ENCODE measurements at places on chromosomes 16 and 17.

DNA sequence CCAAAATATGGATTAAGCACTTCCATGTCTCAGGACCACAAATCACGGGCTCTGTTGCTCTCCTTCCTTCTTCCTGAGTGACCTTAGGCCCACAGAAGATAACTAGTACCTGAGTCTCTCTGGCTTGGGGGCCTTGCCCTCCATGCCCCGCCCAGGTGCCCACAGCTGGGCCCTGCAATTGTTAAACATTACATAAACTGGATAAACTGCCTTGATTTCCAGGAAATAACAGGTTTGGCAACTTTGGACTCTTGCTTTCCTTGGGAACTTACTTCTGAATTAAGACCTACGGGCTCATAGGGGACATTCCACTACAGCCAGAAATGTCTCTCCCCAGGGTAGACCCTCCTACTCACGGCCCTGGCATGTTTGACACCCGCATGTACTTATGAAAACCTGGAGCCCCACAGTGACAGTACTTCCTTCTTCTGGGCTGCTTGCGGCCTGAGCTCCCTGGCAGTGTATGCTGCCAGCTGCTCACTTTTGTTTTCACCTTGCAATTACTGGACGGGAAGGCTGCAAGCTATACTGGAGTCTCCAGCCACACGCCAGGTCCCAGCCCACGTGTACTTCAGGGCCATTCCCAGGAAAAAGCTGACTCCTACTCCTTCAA, 2.3 kb upstream of the UBALD2 start:
- DNase-seq: no peak

GRCh38 chr16:11675561-11676511, 7.6 kb downstream of the SNN start:
- DNase-seq: no peak

DNA sequence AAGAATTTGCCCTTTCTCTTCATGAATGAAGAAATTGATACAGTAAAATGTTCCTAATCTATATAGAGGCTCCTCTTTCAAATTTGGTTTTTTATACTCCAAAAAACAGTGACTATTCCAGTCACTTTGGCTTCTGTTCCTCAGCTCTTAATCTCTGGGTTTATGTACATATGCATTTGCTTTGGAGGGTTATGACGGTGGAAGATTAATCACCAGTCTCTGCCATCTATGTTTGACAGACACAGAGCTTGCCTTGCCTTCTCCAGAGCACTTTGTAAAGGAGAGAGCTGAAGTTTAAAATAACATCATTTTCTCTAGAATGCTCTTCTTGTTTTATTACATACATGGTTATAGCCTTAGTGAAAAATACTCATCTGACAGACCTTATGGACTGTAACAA, 99.3 kb downstream of the NLK start:
- no peak for DNase-seq

DNA sequence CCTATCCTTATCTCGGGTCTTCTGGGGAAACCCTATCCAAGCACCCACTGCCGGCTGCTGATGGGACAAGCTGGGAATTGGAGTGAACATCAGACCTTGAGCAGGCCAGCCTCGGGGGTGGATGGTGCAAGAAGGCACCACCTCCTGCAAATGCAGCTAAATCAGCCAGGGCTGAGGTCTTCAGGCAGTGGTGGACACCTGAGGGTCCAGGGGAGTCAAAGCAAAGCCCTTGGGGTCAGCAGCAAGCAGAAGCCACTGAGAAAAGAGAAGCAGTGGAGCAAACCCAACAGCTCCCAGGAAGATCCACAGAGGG, 55.4 kb upstream of the ENPP7 start:
- no peak for DNase-seq

- DNase-seq: no peak
Measured at GRCh38 chr16:86953631-86954391, 363.4 kb downstream of the C16orf95 start.

- DNase-seq: peak; percentile 25
Measured at GRCh38 chr17:53032861-53033271, 789.9 kb upstream of the KIF2B start.

- DNase-seq: peak; percentile 41
Measured at GRCh38 chr16:56451753-56452689, 667 bp downstream of the OGFOD1 start.

DNA sequence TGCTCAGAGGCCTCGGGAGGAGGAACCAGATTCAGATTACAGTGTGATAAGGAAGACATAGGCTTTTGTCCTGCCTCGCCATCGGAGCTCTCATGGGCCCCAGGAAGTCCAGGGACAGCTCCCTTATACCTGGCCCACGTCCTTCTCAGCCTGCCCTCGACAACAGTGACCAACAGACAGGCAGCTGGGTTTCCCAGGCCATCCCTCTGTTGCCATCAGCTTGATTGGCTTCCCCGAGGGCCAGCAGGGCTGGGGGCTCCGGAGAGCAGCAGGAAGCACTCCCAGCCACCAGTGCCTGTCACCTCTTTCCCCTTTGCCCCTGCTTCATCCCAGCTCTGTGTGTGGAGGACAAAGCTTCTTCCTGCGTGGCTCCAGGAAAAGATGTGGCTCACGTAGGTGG, 17.6 kb downstream of the CD300A start:
- DNase-seq: no peak

DNA sequence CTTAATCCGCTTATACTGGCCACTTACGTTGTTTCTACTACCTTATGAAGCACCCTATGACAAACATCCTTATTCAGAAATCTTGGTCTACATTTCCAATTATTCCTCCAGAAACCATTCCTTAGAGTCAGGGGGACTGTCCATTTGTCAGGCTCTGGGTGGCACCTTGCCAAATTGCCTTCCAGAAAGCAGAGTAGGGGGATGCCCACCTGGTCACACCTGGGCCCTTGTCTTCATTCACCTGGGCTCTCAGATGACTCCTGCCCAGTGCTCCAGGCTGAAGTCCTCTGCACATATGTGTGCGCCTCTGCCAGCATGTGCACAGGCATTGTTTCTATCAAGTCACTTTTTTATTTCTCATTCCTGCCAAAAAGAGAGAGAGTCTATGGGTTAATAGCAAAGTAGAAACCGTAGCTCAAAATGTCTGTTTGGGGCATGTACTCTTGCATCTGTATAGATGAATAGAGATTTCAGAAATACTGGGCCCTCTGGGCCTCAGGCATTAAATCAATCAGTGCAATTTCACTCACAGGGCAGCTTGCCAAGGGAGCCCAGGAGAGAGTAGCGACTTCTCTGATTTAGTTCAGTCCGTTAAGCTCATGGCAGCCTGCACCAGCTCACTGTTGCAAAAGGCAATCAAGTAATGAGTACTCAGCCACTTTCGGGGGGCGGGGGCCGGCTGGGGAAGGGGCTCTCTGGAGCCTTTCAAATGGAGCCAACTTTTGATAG, 104.7 kb downstream of the SOCS1 start:
- no peak for DNase-seq

GRCh38 chr17:57890857-57891232, 41.0 kb upstream of the MRPS23 start:
- no peak for DNase-seq

DNA sequence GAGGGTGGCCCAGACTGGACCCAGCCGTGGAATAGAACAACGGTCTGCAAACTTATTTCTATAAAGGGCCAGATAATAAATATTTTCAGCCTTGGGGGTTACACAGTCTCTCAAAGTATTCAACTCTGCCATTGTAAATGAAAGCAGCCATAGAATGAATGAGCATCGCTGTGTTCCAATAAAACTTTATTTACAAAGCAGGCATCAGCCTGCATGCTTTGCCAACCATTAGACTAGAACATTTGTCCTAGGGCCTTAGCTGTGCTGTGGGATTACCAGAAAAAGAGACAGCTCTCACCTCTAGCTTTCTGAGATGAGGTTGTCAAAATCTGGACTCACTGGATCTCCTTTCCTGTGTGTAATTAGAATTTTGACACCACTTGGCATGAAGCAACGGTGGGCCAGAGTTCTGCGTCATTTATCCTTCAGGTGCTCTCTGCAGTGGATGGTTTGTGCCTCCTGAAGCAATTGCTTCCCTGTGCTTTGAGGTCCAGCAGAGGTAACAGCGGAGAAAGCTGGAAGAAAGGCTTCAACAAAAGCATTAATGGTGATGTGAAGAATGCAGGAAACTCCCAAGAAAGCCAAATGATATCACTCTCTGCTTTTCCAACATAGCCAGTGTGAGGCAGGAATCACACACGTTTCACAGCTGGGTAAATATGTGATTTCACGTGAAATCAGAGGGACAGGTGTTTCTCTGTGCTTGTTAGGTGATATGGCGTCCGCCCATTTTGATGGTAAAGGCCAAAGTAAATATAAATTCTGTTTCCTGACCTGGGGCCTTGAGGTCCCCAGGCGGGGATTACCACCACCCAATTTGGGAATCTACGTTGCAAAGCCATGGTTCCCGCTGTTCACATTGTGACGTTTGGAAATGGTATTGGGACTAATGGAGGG, 148.4 kb downstream of the PITPNC1 start:
- no peak for DNase-seq

GRCh38 chr16:2857451-2858244, at the start of gene PRSS22:
PRSS22 (minus strand) TSS chr16:2858170; CDS start chr16:2858104, 66 bp downstream.
- no peak for DNase-seq

- no peak for DNase-seq
Measured at GRCh38 chr17:6867849-6868248, 36.3 kb upstream of the TEKT1 start.

- no peak for DNase-seq
Measured at GRCh38 chr16:27181019-27181790, 22.1 kb upstream of the KDM8 start.

DNA sequence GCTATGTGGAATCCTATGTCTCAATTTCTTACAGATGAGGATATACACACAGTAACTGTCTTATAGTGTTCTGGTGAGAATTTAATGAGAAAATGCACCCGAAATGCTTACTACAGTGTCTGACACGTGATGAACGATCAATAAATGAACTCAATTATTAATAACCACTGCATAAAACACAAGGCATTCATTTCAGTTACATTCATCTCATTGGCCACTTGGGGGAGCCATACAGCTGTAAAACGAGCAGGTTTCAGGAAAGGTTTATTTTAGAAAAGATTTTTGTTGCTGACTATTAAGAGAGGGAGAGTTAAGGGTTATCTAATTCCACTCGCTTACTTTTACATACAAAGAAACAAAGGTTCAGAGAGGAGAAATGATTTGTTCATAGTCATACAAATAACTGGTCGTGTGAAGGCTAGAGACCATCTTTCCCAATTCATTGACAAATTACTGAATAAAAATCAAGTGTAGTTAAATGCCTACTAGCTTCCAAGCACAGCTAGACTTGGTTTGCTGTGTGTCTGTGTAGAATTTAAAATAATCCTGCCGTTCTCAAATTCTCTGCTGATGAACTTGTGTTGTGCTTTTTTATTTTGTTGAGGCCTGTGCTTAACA, 160.1 kb downstream of the MAP2K4 start:
- peak; percentile 63 for DNase-seq

DNA sequence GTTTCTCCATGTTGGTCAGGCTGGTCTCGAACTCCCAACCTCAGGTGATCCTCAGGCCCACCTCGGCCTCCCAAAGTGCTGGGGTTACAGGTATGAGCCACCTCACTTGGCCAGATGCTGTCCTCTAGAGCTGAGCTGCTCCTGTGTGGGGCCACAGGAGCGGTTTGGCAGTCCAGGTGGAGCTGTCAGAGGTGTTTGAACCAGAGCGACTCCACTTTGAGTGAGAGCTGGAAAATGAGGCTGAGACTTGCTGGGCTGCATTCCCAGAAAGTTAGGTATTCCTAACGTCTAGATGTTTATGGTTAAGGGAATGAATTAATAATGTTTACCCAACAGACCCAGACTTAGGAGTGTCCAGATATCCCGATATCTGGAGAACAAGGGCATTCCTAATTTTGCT, 16.8 kb upstream of the PSMD7 start:
- no peak for DNase-seq

- DNase-seq: no peak
Measured at GRCh38 chr16:71676236-71676635, 48.3 kb downstream of the PHLPP2 start.

DNA sequence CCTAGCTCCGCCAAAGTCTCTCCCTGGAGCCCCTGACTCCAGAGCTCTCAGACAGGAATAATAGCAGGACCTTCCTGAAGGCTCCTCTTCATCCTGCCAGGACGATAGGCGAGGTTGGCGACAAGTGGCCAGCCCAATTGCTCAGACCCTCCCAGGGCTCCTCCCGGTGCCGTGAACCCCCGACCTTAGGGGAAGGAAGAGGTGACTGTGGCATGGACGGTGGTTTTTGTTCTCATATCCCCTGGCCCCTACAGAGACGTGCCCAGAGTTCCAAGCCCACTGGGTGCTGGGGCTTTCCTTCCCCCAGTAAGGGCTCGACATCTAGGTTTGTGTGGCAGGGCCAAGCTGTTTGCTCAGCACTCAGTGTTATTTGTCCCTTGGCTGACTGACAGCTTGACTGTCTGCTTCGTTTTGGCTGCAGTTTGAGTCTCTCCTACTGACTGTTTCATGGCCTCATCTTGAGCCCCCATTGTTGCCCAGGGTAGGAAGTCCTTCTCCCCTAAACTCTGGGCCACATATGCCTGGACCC, 4.6 kb upstream of the ADCY7 start:
- DNase-seq: no peak

DNA sequence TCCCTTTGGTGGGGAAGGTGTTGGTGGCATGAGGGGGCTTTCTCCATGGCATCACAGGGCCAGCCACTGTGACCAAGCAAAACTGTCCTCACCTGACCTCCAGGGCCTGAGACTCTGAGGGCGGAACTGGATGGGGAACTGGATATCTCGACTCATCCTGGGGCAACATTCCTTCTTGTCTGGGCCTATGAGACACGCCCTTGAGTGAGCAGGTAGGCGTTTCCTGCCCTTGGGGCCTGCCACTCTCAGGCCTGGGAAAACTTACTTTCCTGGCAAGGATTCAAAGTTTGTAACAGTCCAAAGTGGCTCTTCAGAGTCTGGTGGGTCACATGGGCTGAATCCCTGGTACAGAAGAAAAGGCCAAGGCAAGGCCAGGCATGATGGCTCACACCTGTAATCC, 9.6 kb downstream of the MT1X start:
- DNase-seq: no peak

DNA sequence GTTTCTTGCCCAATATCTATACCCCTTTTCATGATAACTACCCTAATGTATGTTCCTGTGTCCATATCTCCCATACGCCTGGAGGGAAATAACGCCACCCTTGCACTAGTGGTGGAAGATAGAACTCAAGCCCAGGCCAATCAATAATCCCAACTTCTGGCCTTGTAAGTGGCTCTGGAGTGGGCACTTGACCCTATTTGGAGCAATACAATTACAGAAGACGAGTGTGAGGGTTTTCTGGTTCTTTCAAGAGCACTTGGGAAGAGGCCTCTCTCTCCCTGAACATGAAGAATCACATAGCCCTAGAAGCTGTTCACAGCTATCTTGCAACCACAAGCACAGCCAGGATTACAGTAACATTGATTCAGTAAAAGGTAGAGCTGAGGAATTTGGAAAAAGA, 217.9 kb downstream of the RAB11FIP4 start:
- no peak for DNase-seq

- DNase-seq: no peak
Measured at GRCh38 chr17:28334666-28335200, 539 bp downstream of the IFT20 start.

DNA sequence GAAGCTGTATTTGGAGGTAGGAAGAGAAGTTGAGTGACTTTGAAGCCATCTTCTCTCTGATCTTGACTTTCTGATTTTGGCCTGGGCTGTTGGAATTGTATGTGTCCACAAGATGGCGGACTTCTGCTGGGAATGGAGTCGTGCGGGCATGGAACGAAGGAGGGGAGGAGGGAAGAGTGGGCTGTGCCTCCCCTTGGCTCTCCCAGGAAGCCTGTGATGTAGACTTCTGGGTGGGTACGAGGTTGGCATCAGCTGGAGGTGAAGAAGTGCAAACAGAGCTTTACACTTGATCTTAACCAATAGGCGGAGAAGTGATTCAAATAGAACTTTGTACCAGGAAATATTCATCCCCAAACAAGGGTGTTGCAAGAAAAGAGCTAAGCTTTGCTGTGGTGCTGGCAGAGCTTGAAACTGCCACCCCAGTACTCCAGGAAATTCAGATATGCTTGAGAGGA, 7.4 kb upstream of the TMEM220 start:
- peak; percentile 51 for DNase-seq

Measured in astrocyte of the spinal cord (primary cell).